ENCODE measurements at places on chromosomes 6 and 20.
A peak's percentile ranks its signal among the peaks of the same experiment; 100 is the strongest.

DNA sequence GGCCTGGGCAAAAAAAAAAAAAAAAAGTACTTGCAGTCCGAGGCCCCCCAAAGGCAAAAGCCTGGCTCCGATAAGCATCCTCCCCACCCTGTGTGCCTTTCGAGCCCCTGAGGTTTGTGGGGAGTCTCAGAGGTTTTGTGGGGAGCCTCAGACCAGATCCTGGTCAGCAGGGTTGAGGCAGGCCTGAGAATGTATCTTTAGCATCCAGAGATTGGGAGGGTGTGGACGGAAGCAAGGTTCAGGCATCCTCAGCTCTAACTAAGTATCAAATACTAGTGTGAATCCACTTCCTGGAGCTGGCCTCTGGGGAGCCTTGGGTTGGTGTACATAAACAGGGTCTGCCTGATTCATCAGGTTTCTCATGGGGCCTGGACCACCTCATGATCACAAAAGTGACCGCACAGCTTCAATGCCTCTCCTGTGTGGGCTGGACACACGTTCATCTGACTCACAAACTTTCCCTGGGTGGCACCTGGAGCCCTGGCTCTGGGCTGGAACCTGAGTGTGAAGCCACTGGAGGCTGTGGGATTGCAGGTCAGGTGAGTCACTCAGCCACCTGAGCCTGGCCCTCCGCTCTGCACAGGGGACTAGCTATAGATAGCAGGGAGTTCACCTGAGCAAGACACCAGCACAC is 24.4 kb downstream of the PCMTD2 start:
- no peak for DNase-seq

DNA sequence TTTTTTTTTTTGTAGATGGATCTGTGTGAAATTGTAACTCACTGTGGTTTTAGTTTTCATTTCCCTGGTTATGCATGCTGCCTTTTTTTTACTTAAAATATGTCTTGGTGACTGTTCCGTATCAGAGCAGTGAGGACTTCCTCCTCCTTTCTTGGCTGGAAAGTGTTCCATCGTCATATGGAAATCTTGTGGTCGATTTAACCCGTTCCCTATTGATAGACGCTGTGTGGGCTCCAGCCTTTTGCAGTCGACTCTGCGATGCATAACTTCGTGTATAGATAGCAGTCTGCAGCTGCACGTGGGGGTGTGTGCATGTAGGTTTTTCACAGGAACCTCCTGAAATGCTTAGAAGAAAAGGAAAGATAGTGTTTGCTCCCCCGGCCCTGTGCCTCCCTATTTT is 28.1 kb upstream of the PNPLA1 start:
- DNase-seq: no peak

DNA sequence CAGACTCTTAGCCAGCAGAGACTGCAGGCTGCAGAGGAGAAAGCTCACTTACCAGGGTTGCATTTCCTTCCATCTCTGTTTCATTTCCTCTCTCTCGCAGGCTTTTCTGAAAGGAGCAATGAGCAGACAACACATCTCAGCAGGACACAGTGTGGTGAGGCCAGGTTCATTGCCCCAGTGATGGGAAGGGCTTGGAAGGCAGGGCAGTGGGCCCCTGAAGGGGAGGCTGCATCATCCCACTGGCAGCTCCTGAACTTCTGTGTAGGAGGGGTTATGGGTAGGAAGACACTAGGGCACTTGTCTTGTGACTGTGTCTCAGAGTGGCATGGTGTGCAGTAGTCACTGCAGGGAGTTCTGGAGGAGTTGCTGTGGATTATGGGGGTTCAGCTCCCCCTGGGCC is 246.8 kb downstream of the QKI start:
- DNase-seq: no peak

DNA sequence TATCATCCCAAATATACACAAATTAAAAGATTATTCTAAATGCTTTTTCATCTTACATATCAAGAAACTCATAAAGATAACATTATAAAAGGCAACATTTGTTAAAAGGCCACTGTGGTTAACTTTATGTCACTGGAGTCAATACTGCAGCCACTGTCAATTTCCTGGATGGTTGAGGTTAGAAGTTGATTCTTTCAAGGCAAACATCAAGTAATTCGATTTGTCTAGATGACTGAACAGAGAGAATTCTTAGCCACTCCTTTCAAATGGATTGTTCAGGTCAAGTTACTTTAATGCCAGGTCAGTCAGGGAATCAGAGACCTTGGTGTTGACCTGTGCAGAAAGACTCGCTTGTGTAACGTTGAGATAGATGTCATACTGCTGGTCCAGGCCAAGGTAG is 44.4 kb upstream of the SIM1 start:
- DNase-seq: no peak

- DNase-seq: no peak
Measured at GRCh38 chr20:59678288-59678687, 73.9 kb downstream of the PHACTR3 start.

- DNase-seq: peak; percentile 36
Measured at GRCh38 chr6:129748212-129748900, 38.4 kb upstream of the ARHGAP18 start.

DNA sequence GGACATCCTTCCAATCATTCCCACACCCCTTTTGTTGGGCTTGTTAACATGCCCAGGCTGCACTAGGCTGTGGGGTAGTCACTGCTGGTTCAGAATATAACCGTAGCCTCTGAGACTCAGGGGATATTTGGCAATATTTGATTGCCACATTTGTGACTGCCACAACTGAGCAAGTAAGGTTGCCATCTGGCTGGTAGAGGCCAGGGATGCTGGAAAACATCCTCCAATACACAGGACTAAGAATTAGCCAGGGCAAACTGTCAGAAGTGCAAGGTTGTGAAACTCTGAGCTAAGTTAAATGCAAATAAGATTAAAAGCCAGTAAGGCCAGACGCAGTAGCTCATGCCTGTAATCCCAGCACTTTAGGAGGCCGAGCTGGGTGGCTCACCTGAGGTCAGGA is 112.0 kb downstream of the ZMYND8 start:
- no peak for DNase-seq

DNA sequence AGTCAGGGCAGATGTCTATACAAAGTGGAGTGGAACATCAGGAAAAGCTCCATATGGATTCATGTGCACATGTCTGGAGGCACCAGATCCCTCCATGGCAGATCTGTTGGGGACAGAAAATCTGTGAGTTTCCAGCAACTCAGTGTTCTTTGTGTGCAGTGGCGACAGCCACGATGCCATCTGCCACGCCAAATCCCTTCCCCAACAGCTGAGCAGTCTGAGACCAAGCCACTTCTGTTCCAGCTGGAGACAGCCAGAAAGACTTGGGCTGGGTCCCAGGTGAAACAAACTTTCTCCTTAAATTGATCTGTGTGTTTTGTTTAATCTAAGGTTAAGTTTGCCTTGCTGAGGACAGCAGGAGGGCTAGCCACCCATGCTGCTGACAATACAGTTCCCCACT is 22.9 kb downstream of the FKBP1A start:
- no peak for DNase-seq

GRCh38 chr20:6954219-6954618 is 186.7 kb downstream of the BMP2 start:
- no peak for DNase-seq

DNA sequence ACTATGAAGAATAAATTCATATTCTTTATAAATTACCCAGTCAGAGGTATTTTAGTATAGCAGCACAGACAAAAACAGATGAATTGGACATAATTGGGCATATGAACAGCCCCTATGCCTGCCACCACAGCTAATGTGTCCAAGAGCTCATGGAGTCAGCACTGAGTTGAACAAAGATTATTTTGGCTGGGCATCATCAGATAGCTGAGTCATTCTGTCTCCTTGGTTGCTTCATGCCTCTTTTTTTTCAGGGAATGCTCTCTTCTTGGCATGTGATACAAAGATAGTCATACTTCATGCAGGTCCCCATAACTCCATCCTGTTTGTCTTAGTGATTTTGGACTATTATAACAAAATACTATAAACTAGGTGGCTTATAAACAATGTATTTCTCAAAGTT is 275.6 kb downstream of the TENT5A start:
- no peak for DNase-seq

All from activated gamma-delta T cell treated with Interleukin-2 at 50 U/mL for 16 hours (primary cell).